ENCODE measurements at places on chromosomes 5 and 9. TPM values are rescaled to one million over a fixed set of nuclear protein-coding genes. Genes with fewer than 3 reads are reported as not detected.

The CDH10 gene
- total RNA-seq, result not detected

DNA sequence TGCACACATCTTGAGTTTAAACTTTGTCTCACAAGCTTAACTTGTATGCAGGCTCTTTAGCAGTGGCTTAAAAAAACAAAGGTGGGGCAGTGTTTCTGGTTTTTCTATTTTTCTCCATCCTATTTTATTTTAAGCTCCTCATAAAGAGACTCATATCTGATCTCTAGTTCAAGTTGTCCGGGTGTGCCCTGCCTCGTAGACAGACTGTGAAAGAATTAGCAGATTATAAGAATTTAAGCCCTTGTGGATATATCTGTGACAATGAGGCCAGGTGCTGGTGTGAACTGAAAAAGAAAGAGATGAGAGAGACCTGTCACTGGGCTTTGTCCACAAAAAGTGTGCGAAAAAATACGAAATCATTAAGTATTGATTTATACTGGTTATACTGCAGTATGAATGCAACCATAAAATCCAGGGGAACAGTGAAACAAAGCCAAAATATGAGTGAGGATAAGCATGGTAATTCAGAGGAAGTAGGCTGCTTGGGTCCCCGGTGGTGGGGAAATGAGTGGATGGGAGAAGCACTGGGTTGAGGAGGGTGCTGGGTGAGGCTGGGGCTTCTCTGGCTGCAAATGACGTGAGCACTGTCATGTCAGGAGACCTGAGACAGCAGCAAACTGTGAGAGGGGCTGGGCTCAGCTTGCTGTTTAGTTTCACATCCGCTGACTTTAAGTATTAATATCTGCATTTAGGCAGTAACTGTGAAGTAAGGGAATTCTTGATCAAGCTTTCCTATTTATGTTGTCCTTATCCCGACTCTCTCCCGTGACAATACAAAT is 179.7 kb upstream of the ANKRD55 start:
- peak; percentile 30 for DNase-seq
- peaks cover 15% of the 10 kb centered on the region for H3K4me1 ChIP-seq
- no peak overlapping the region for H3K4me3 ChIP-seq
- H3K36me3 ChIP-seq, result no peaks in the 10 kb centered on the region
- no peak overlapping the region for H3K27ac ChIP-seq

DNA sequence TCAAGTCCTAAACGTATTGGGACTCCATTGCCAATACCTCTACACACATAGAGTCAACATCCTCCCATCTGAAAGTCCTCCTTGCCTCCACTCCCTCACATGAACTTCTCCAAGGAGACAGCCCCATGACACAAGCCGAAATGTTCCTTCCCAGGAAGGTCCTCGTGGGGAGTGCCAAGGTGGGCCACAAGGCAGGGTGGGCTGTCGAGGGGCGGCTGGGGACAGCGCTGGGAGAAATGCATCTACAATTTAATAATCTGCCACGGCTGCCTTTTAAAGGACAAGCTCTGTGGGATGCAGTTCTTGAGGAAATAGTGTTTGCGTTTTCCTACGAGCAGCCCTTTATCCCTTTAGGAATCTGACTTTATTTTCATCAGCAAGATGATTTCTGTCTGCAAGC is 138.7 kb downstream of the GABBR2 start:
- H3K4me1 ChIP-seq, result peaks cover 3% of the 10 kb centered on the region
- no peak overlapping the region for H3K4me3 ChIP-seq
- no peaks in the 10 kb centered on the region for H3K36me3 ChIP-seq
- H3K27me3 ChIP-seq, result no peaks in the 10 kb centered on the region
- no peak for DNase-seq

The EPB41L4A gene
- total RNA-seq, result 0.95 TPM

GRCh38 chr5:32462618-32463017 is 18.1 kb upstream of the ZFR start:
- no peaks in the 10 kb centered on the region for H3K36me3 ChIP-seq
- H3K4me3 ChIP-seq, result no peak overlapping the region
- DNase-seq, result peak; percentile 80
- peaks cover 17% of the 10 kb centered on the region for H3K4me1 ChIP-seq
- H3K27ac ChIP-seq, result peak overlapping the region; percentile 73
- no peaks in the 10 kb centered on the region for H3K27me3 ChIP-seq

- peak; percentile 35 for DNase-seq
- peaks cover 18% of the 10 kb centered on the region for H3K36me3 ChIP-seq
- peak overlapping the region; percentile 87 for H3K27ac ChIP-seq
- H3K4me1 ChIP-seq, result peaks cover 34% of the 10 kb centered on the region
These were observed 1.3 kb downstream of the PROB1 start for GRCh38 chr5:139393497-139394122.

GRCh38 chr9:21461377-21461776 is 20.7 kb downstream of the IFNE start:
- no peak for DNase-seq
- no peaks in the 10 kb centered on the region for H3K36me3 ChIP-seq
- no peak overlapping the region for H3K4me3 ChIP-seq
- H3K27me3 ChIP-seq, result peaks cover 8% of the 10 kb centered on the region
- H3K27ac ChIP-seq, result no peak overlapping the region
- H3K4me1 ChIP-seq, result no peaks in the 10 kb centered on the region

GRCh38 chr5:141494761-141495452 is 6.0 kb downstream of the PCDHGC5 start:
- H3K36me3 ChIP-seq, result no peaks in the 10 kb centered on the region
- DNase-seq, result no peak
- no peak overlapping the region for H3K27ac ChIP-seq
- H3K27me3 ChIP-seq, result peaks cover 58% of the 10 kb centered on the region

DNA sequence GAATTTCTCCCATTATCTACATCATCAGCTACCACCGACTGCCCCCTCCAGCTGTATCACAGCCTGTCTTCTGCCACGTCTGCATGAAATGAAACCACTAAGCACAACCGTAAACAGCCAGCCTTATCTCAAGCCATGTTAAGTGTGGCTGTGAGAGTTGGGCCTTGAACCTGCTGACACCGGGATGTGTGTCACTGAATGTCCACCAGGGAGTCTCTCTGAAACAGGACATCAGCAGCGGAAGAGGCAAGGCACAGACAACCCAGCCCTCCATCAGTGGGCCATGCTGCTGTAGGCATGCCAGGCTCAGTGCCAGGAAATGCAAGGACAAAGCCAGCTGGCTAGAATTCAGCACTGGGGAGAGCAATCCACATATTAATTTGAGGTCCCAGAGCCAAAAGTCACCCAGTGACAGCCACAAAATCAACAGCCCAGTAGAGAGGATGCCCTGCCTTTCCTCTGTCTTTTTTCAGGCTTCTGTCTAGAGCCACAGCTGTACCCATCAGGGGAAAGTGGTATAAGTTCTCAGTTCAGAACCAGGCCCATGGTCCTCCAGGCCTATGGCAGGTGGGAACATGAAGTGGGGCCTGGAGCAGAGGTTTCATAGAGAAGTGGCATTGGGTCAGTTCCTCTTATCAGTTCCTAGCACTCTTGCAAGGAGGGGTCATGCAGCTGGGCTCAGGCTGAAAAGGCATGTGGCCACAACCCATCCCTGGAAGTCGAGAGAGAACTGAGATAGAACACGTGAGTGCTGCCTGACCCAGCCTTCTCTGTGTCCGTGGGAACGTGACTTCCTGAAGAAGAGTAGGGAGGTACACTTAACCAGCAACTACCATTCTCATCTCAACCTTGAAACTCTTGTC is 199.4 kb downstream of the ESM1 start:
- no peak overlapping the region for H3K4me3 ChIP-seq
- H3K4me1 ChIP-seq, result no peaks in the 10 kb centered on the region
- peaks cover under 1% of the 10 kb centered on the region for H3K27me3 ChIP-seq

- peak overlapping the region; percentile 23 for H3K4me3 ChIP-seq
- no peaks in the 10 kb centered on the region for H3K36me3 ChIP-seq
- no peak overlapping the region for H3K27ac ChIP-seq
These were observed 8.7 kb upstream of the RANBP6 start for GRCh38 chr9:6024035-6024554.

- H3K4me3 ChIP-seq, result no peak overlapping the region
- DNase-seq, result peak; percentile 18
- peaks cover 2% of the 10 kb centered on the region for H3K27me3 ChIP-seq
- H3K4me1 ChIP-seq, result peaks cover 3% of the 10 kb centered on the region
These were observed 171.9 kb downstream of the ENTREP1 start for GRCh38 chr9:69496846-69497450.

DNA sequence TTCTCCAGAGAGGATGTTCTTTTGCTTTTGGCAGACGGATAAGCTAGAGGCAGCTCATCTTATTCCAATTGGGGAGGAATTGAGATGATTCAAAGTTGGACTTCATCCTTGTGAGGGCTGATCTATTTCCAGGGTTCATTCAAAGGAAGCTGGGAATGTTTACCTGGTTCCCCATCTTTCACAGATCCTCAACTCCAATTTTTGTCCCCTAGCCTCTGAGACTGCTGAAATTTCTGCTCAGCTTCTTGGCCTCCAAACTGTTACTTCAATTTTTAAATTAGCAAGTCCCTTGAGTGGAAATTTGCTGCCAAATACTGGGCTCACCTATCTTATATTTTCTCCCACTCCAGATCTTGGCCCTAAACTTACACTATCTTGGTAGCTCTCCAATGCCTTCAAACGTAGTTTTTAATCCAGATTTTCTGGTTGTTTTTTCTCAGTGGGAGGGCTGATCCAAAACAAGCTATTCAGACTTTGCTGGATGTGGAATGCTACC is 93.9 kb upstream of the NEK6 start:
- H3K36me3 ChIP-seq, result peaks cover 5% of the 10 kb centered on the region
- H3K4me3 ChIP-seq, result no peak overlapping the region
- no peaks in the 10 kb centered on the region for H3K4me1 ChIP-seq
- no peak overlapping the region for H3K27ac ChIP-seq
- H3K27me3 ChIP-seq, result peaks cover 1% of the 10 kb centered on the region

GRCh38 chr5:87282269-87282668 is 14.6 kb downstream of the RASA1 start:
- no peaks in the 10 kb centered on the region for H3K27me3 ChIP-seq
- H3K27ac ChIP-seq, result peak overlapping the region; percentile 89
- no peak for DNase-seq
- peaks cover 20% of the 10 kb centered on the region for H3K36me3 ChIP-seq
- H3K4me1 ChIP-seq, result peaks cover 48% of the 10 kb centered on the region
- H3K4me3 ChIP-seq, result peak overlapping the region; percentile 70

DNA sequence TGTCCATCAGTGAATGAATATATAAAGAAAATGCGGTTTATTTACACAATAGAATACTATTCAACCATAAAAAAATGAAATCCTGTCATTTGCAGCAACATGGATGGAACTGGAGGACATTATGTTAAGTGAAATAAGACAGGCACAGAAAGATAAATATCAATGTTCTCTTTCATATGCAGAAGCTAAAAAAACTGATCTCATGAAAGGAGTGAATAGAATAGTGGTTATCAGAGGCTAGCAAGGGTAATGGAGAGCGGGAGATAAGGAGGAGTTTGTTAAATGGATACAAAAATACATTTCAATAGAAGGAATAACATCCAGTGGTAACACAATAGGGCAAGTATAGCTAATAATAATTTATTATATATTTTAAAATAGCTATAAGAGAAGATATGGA is 65.0 kb downstream of the AGTPBP1 start:
- DNase-seq, result no peak
- no peak overlapping the region for H3K27ac ChIP-seq
- H3K4me1 ChIP-seq, result no peaks in the 10 kb centered on the region
- peaks cover 22% of the 10 kb centered on the region for H3K36me3 ChIP-seq
- no peak overlapping the region for H3K4me3 ChIP-seq

The TSSK1B gene
- total RNA-seq, result not detected

GRCh38 chr9:621201-621855 is 220.2 kb upstream of the DMRT1 start:
- H3K4me1 ChIP-seq, result no peaks in the 10 kb centered on the region
- no peaks in the 10 kb centered on the region for H3K27me3 ChIP-seq
- no peak overlapping the region for H3K4me3 ChIP-seq
- no peak overlapping the region for H3K27ac ChIP-seq

DNA sequence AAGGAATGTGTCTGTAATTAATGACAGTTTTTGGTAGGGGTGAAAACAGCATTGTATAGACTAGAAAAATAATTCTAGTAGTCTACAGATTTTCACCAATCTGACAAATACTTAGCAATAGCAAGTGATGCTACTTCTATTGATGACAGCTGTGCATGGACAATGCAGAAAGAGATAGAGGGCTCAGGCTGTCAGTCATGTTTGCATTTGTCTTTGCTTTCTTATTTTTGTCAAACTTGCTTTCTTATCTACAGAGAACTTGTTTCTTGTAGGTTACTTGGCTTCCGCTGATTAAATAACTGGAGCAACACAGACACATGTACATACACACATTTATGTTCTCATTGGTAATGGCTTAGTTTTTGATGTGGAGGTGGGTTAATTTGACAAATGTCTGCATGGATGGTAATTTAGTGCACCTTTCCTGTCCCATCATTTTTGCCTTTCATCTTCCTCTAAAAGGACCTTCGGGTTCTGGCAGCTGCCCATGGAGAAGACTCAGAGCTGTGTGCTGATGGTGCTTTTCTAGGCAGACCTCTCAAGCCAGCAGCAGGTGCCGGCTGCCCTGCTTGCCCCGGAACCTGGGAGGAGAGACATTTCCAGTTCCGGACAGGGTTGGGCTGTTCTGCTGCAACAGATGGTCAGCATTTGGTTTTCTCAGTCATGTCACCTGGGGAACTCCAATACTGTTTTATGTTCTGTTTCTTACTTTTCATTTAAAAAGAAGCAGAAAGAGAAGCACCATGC is 28.8 kb downstream of the CAMK4 start:
- DNase-seq, result no peak
- H3K4me1 ChIP-seq, result peaks cover 88% of the 10 kb centered on the region
- peak overlapping the region; percentile 83 for H3K27ac ChIP-seq
- H3K4me3 ChIP-seq, result peak overlapping the region; percentile 66
- H3K27me3 ChIP-seq, result no peaks in the 10 kb centered on the region

- no peak for DNase-seq
- no peaks in the 10 kb centered on the region for H3K36me3 ChIP-seq
- no peak overlapping the region for H3K4me3 ChIP-seq
- no peaks in the 10 kb centered on the region for H3K4me1 ChIP-seq
These were observed 67.9 kb upstream of the ZNF462 start for GRCh38 chr9:106795031-106795430.

DNA sequence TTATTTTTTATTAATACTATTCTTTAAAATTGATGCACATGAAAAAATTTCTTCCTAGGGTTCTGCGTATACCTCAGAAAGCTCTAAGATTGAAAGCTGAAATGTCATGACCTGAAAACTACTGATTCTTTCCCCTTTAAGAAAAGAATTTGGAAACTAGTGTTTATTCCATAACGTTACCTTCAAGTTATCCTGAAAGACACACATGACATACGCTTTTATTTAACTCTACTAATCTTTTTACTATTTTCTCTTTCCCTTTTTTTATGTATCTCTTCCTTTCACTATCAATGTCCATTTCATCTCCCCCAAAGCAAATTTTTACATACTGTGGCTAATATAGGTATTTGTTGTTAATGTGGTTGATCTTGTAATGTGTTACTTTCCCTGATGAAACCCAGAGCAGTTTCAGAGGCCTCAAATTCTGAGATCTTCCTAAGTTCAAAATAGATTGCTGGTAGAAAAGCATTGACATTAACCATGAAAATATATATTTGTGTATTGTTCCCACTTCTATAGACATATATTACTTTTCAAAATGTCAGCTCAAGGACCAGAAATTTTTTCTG is 7.4 kb downstream of the NIPBL start:
- no peak for DNase-seq
- no peak overlapping the region for H3K27ac ChIP-seq
- H3K4me1 ChIP-seq, result peaks cover 72% of the 10 kb centered on the region
- no peak overlapping the region for H3K4me3 ChIP-seq

- H3K4me3 ChIP-seq, result no peak overlapping the region
- H3K27ac ChIP-seq, result no peak overlapping the region
- no peak for DNase-seq
- peaks cover 2% of the 10 kb centered on the region for H3K27me3 ChIP-seq
- H3K36me3 ChIP-seq, result peaks cover 22% of the 10 kb centered on the region
These were observed 3.8 kb upstream of the SQSTM1 start for GRCh38 chr5:179816796-179817469.

- H3K27ac ChIP-seq, result no peak overlapping the region
- no peak for DNase-seq
- H3K4me1 ChIP-seq, result no peaks in the 10 kb centered on the region
These were observed 220.7 kb upstream of the MSX2 start for GRCh38 chr5:174503461-174504265.

The TXNDC8 gene
- not detected for total RNA-seq

Data from activated CD4-positive, alpha-beta memory T cell treated with anti-CD3 and anti-CD28 coated beads for 36 hours (primary cell).